ENCODE measurements at places on chromosomes 13 and 19.

GRCh38 chr13:44013758-44014291 lies 134.1 kb downstream of the LACC1 start:
- peak; percentile 17 for DNase-seq

GRCh38 chr19:47228168-47228936 lies 2.6 kb downstream of the BBC3 start:
- peak; percentile 27 for DNase-seq

- no peak for DNase-seq
Measured at GRCh38 chr13:23858546-23858945, 30.7 kb downstream of the MIPEP start.

DNA sequence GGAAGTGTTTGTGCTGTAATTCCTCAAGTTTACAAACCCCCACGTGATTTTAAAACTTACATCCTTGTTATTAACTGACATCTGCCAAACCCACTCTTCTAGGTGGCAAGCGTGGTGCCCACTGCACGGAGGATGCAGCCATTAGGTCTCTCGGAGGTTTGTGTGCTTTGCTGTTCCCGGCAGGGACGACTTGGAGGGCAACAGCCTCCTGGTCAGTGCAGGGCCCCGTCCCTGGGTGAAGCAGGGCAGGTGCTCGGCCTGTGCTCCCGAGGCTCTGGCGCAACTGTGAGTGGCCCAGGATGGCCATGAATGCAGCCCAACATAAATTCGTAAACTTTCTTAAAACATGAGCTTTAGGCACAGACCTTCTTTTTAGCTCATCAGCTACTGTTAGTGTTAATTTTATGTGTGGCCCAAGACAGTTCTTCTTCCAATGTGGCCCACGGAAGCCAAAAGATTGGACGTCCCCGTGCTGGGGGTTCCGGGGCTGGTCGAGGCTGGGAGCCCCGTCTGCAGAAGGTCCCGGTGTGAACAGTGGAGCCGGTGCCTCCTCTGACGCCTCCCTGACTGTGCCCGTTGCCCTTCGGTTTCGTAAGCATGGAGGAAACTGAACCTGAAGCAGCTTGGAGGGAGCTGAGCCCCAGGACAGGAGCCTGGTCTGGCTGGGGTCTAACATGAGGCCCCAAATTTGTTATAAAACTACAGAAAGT lies 11.9 kb downstream of the GAS6 start:
- no peak for DNase-seq

GRCh38 chr19:1510442-1510806 lies 2.4 kb downstream of the ADAMTSL5 start:
- no peak for DNase-seq

GRCh38 chr19:6753178-6754031 lies 13.8 kb downstream of the SH2D3A start:
- no peak for DNase-seq

- DNase-seq: no peak
Measured at GRCh38 chr13:26074706-26075105, 22.9 kb upstream of the SHISA2 start.

Data from hippocampal formation (tissue), 2 donors.